ENCODE measurements at places on chromosomes 3 and 15. TPM values are rescaled to one million over a fixed set of nuclear protein-coding genes. Genes with fewer than 3 reads are reported as not detected.

The ULK4 gene
- total RNA-seq = 3.3 TPM

The GPR62 gene
- not detected for total RNA-seq

The TEX264 gene
- 32.1 TPM for total RNA-seq

The PATL2 gene
- total RNA-seq = 0.86 TPM

The DHX30 gene
- 158 TPM for total RNA-seq

The GABRR3 gene
- not detected for total RNA-seq

The EPHA3 gene
- total RNA-seq = not detected

The ATP13A5 gene
- not detected for total RNA-seq

The TRAT1 gene
- 0.16 TPM for total RNA-seq

The AP3B2 gene
- total RNA-seq = 0.18 TPM

The SCAPER gene
- total RNA-seq = 5.0 TPM

The COL7A1 gene
- total RNA-seq = 0.49 TPM
